ENCODE measurements at places on chromosomes 12 and 14.

DNA sequence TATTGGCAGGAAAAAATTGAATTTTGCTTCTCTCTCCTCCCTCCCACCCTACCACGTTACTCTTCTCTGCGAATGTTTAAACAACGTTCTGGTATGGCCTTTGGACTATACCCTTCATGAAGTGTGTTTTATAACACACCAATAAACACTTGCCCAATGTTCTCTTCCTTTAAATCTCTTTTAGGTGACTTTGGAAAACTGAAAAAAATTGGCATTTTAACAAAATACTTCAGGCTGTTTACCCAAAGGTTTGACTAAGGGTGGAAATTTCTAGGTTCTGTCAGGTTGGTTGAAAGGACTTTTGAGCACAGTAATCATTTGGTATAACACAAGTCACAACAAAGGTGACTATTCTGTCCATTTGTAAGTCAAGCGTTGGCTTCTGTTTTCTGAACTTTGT, 446.8 kb downstream of the AEBP2 start:
- DNase-seq: no peak

DNA sequence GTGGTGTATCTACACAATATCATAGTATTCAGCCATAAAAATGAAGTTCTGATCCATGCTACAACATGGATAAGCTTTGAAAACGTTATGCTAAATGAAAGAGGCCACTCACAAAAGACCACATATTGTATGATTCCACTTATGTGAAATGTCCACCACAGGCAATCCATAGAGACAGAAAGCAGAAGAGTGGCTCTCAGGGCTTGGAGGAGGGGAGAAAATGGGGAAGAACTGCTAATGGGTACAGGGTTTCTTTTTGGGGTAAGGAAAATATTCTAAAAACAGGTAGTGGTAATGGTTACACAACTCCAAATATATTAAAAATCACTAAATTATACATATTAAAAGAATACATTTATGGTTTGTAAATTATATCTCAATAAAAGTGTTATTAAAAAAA, 16.5 kb downstream of the SCNN1A start:
- no peak for DNase-seq

DNA sequence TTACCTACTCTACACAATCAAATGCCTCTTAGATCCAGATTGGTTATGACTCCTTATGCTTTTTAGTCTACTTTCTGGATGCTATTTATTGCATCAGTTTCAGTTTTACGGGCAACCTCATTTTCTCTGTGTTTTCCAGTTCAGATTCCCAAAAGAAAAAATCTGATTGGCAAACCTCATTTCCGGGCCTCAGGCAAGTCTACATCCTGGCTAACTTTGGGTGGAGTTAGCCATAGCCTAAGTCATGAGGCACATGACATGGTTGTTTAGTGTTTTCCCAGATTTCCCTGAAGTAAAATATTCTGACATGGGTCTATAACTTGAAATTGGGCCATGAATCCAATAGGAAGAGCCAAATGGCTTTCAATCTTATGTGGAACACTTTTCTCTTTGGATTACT, 339.7 kb downstream of the NUAK1 start:
- DNase-seq: no peak

GRCh38 chr14:90788031-90788430, 28.2 kb downstream of the TTC7B start:
- no peak for DNase-seq

GRCh38 chr14:74563586-74564159, 48.4 kb downstream of the LTBP2 start:
- no peak for DNase-seq

DNA sequence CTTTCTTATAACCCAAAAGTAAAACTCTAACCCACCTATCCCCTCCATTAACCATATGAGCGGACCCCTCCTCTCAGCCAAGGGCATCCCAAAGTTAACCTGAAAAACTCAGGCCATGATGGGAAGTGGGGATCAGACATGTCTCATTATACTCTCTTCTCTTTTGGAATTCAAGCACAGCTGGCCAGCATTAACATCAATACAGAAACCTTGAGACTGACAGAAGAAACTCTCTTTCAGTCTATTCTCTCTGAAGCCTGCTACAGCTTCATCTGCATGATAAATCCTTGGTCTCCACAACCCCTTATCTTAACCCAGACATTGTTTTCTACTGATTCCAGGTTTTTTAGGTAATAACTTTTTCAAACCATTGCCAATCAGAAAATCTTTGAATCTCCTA, 17.5 kb upstream of the SLCO1B3 start:
- DNase-seq: no peak

DNA sequence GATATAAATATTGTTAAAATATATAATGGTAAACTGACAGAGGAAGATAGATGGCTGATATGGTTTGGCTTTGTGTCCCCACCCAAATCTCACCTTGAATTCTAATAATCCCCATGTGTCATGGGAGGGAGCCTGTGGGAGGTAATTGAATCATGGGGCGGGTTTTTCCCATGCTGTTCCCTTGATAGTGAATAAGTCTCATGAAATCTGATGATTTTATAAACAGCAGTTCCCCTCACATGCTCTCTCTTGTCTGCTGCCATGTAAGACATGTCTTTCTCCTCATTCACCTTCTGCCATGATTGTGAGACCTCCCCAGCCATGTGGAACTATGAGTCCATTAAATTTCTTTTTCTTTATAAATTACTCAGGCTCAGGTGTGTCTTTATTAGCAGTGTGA, 46.3 kb downstream of the PTCSC3 start:
- DNase-seq: no peak

- no peak for DNase-seq
Measured at GRCh38 chr12:5083955-5084849, 40.5 kb downstream of the KCNA5 start.

GRCh38 chr12:501722-502447, 42.1 kb downstream of the B4GALNT3 start:
- DNase-seq: no peak

DNA sequence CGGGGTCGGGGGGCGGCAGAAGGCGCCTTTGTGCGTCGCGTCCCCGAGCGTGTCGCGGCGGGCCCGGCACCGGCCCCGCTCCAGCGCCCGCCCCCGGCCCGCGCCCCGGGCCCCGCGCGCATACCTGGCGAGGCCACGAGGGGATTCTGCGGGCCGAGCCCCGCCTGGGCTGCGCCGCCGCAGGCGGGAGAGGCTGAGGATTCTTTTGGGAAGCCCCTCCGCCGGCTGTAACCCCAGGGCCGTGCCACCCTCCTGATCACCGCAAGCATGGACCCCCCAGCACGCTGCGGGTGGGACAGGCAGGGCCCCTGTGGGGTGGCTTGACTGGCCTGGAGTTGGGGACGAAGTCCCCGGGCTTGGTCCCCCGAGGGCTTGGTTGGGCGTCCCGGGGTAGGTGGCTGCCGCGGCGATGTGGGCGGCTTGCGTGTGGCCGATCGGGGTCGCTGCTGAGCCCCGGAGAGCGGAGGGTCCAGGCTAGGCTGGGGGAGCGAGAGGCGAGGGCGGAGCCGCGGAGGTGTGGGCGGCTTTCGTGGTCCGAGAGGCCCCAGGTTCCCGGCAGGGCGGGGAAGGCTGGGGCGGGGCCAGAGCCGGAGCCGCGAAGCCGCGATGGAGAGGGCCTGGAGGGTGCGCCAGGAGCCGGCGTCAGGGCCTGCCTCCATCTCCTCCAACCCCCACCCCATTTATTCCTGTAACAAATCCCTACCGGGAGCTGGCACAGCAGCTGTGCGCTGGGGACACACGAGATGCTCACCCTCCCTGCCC, 28.4 kb upstream of the GPR132 start:
- DNase-seq: peak; percentile 82

DNA sequence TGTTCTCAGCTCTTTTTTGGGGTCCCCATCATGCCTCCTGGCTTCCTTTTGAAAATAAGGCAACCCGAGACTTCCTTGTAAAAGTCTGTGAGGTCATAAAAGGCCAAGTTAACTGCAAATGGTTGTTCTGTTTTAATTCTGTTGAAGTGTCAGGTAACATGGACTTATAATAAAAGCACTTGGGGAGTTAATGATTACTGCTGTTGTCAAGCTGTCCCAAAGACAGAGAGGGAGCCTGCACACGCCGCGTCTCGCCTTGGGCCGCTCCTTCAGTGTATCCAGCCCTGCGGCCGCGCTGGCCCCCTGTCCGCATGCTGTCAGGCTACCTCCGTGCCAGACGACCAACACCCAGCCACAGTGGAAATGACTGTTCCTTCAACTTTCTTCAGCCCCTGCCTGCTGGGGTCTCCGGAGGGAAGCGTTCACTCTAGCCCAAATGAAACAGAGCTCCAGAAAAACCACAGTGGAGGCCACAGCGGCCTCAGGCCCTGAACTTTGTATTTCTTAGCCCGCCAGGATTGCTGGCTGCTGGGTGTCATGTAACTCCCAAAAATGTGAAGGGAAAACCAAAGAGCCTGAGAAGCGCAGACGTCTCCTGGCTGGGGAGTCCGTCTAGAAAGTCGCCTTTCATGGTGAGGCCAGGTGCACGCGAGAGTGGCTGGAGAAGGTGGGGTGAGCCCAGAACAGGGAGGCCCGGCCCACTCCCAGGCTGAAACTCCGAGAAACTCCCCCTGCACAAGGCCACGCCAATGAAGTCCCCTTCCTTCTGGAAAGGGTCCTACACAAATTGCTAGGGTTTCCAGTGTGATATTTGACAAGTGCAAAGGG, 189.1 kb downstream of the ZFP36L1 start:
- DNase-seq: no peak

DNA sequence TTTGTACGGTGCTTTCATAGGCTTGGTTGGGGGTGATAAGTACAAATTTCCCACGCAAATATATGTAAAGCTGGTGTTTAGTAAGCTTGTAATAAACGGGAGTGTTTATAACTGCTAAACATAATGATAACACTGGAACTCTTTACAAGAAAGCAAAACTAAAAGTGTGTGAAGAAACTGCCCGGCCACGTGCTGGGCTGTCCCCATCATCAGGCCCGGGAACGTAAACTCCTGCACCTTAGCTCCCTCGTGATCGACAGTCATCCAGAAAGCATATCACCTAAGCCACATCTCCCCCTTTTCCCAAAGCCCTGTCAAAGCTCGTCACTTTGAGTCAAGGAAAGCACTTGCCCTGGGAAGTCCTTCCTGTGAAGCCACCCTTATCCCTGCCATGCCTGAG, 18.0 kb upstream of the PARP11 start:
- DNase-seq: no peak

- peak; percentile 72 for DNase-seq
Measured at GRCh38 chr12:12008931-12009611, 61.7 kb upstream of the BCL2L14 start.

DNA sequence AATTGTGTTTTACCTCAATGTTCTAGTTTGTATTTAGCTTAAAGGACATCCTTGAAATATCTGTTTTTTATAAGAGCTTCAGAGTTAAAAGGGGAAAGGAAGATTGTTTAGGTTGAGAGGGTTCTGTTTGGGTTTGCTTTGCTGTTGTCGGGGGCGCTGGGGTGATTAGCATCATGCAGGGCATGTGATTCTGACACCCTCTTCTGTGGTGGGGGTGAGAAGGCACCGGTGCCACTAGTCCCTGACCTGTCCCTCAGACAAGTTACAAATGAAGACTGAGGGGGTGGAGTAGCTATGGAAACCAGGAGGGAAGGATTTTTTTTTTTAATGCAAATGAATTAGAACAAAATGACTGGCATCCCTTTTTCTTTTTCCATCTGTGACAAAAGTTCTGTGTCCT, 291.3 kb downstream of the RPAP3 start:
- no peak for DNase-seq

GRCh38 chr14:93759719-93760307, 28.5 kb downstream of the PRIMA1 start:
- DNase-seq: no peak

- DNase-seq: no peak
Measured at GRCh38 chr14:91722386-91722785, 9.5 kb downstream of the CATSPERB start.

DNA sequence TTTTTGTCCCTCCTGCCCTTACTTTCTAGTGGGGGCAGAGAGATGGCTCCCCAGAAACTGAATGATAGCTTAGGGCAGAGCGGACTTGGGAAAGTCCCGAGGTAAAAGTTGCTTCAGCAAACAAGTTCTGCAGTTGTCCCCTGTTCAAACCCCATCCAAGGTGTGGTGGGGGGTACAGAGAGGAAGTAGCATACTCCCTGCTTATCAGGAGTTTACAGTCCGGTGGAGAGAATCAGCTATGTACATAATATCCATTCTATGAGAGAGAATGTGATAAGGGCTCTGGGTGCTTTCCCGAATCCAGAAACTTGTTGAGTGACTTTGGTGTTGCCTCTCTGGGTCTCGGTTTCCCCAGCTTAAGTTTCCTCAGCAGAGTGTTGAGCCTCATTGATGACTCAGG, 40.4 kb upstream of the VRK1 start:
- no peak for DNase-seq

DNA sequence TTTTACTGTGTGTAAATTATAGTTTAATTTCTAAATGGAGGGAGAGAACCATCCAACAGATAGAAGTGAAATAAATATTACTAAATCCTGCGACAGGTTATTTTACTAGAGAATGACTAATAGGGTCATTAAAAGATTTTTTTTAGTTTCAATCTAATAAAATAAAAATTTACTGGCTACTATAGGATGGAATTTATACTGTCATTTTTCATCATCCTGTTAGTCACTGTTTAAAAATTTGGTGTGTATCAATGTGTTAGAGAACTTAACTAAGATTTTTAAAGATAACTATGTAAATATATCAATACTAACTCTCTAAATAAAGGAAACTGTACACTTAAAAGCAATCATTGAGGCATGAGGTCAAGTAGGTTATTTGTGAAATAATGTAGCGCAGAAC, 41.1 kb upstream of the CDKN3 start:
- DNase-seq: no peak

DNA sequence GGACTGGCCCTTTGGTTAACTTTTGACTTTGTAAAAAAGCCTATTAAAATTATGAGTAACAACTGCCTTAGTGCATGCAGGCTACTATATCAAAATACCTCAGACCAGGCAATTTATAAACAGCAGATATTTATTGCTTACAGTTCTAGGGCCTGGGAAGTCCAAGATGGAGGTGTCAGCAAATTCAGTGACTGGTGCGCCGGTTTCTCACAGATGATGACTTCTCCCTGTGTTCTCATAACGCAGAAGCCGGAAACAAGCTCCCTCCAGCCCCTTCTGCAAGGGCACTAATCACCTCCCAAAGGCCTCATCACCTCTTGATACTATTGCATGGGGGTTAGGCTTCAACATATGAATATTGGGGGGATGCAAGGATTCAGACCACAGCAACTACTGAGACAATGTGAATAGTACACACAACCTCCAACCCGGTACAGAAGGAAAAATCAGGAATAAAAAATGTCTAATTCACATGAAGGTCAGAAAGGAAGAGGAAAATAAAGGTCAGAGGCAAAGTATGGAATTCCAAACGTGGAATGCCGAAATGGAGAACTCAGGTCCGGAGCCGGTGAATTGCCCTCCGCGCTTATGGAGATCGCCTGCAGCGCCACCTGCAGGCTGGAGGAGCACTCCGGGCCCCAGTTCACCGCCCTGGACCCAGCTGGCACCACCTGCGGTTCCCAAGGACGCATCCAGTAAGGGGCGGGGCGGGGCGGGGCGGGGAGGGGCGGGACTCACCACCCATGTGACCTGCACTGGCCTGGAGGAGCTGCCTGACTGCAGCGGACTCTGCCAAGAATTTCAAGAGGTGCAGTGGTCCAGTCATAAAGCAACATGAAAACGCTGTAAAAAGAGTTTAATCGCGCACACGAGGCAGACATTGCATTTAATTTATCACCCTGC, 203.4 kb downstream of the KIF26A start:
- peak; percentile 13 for DNase-seq

GRCh38 chr12:57522887-57523705, 472 bp downstream of the MBD6 start:
- peak; percentile 68 for DNase-seq

- DNase-seq: no peak
Measured at GRCh38 chr12:20361416-20361815, 6.9 kb upstream of the PDE3A start.
